Activated B cell treated with CpG ODN at 0.5 μM for 24 hours (primary cell): ENCODE measurements at places on chromosomes 5 and 9.

- DNase-seq, result no peak
These were observed 1.9 kb downstream of the MYOZ3 start for GRCh38 chr5:150662731-150663516.

DNA sequence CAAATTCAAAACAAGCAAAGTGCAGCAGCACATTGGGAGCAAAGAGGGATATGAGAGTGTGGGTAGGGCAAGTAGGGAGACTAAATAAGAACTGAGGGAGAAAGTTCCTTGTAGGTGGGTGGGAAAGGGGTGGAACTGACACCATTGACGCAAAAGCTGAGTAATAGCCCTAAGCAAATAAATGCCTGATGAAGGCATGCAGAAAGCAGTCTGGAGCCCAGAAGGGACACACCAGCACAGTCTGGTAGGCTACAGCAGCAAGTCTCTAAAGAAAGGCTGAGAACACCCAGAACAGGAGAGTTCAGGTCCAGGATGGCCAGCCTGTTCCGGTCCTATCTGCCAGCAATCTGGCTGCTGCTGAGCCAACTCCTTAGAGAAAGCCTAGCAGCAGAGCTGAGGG is at the start of gene INSL4:
TSS of gene INSL4 (plus strand) at position 208 of the 400 bp plus-strand sequence. CDS start at position 313, 105 bp downstream.
- no peak for DNase-seq

GRCh38 chr5:147160902-147161700 is 73.7 kb upstream of the STK32A start:
- DNase-seq, result no peak

GRCh38 chr9:20333991-20334390 is 288.3 kb downstream of the MLLT3 start:
- DNase-seq, result no peak

GRCh38 chr9:87479801-87480201 is 17.9 kb upstream of the DAPK1 start:
- no peak for DNase-seq

DNA sequence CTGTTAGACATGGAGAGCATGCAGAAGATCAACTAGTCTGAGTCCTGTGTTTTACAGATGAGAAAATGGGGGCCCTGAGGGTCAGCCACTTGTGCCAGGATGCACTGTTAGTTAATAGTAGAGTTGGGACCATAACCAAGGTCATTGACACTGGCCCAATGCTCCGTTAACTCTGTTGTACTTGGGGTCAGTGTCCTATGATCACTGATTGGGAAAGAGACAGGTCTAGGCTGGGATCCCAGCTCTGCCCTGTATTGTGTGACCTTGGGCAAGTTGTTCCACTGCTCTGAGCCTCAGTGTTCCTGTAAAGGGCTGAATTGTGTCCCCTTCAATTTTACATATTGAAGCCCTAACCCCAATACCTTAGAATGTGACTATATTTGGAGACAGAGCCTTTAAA is 70.0 kb downstream of the GDNF start:
- no peak for DNase-seq

DNA sequence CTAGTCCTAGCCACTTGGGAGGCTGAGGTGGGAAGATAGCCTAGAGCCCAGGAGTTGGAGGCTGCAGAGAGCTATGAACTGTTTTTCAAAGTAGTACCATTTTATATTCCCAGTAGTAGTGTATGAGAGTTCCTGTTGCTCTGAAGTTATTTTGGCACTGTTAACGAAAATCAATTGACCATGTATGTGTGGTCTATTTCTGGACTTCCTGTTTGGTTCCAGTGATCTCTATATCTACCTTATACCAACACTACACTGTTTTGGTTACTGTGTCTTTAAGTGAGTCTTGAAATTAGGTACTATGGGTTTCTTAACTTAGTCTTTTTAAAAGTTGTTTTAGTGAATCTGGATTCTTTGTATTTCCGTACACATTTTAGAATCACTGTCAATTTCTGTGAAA is 13.6 kb downstream of the SLF1 start:
- DNase-seq, result no peak

DNA sequence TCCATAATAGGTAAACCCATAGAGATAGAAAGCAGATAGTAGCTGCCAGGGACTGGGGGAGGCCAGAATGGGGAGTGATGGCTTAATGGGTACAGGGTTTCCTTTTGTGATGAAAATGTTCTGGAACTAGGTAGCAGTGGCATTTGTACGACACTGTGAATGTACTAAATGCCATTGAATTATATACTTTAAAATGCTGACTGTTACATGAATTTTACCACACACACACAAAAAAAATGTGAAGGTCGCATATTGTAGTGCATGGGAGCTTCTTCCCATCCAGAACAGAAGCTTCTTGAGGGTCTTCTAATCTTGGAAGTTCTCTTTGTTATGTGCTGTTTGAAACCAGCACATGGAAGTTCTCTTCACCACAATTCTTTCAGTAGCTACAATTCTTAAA is 19.9 kb upstream of the ANP32B start:
- no peak for DNase-seq

GRCh38 chr5:60339691-60340201 is 360.2 kb downstream of the DEPDC1B start:
- no peak for DNase-seq

GRCh38 chr9:82201196-82201595 is 212.6 kb downstream of the SPATA31D1 start:
- DNase-seq, result no peak

- no peak for DNase-seq
These were observed 46.9 kb downstream of the JAKMIP2 start for GRCh38 chr5:147735621-147736125.

GRCh38 chr5:1021136-1021968 is 12.8 kb downstream of the NKD2 start:
- no peak for DNase-seq

DNA sequence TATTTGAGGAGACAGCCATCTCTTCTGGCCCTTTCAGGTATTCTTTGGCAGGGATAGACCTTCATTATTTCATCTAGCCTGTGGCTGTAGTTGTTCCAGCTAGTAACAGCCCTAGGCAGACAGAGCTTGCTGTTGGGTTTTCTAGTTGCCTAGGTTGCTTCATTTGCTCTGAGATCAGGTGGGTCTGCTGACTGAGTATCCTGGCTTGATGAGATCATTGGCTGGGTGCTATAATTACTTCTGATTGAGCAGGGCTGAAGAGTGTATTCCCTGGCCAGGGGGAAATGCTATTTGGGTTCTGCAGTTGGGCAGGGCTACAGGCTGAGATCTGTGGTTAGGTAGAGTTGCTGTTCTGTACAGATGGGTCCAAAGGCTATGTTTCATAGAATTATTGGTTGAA is 456.1 kb downstream of the PSAT1 start:
- DNase-seq, result no peak
